Temporal lobe (tissue), 4 donors: ENCODE measurements at places on chromosomes 5 and 9. TPM values are rescaled to one million over a fixed set of nuclear protein-coding genes. Genes with fewer than 3 reads are reported as not detected.

INSL4 gene
- total RNA-seq, result not detected

PLPP7 gene
- total RNA-seq, result 5.2 TPM

SLC6A18 gene
- total RNA-seq, result not detected

SPAG8 gene
- total RNA-seq, result 2.0 TPM

LHX3 gene
- total RNA-seq, result under 0.01 TPM

NRARP gene
- total RNA-seq, result 2.7 TPM
